ENCODE measurements at places on chromosomes 6 and 20.

- DNase-seq = no peak
Measured at GRCh38 chr6:112986321-112986720, 639.2 kb downstream of the RFPL4B start.

GRCh38 chr6:68724060-68724459, 89.0 kb downstream of the ADGRB3 start:
- DNase-seq = no peak

DNA sequence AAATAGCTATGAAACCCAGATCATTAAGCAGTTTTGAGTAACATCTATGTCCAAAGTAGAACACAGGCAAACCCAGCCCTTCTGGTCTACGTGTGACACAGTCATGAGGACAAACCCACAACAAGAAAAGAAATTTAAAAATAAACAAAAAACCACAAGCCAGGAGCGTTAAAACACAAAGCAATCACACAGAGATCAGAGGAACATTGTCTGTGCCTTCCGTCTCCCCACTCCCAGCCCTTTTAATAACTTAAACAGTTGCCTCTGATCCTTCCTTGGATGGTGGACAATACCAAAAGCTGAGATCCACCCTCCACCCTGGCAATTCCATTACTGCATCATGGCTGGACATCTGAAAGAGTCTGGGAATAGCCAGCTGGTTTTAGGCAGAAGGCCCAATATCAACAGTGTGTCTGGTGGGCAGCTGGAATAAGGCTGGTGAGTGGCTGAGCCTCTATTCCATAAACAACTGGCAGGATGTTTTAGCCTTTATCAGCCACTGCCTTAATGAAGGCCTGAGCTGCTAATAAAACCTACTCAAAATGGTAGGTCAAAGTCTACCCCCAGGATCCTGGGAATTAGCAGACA, 15.7 kb upstream of the LAMA4 start:
- DNase-seq = no peak

DNA sequence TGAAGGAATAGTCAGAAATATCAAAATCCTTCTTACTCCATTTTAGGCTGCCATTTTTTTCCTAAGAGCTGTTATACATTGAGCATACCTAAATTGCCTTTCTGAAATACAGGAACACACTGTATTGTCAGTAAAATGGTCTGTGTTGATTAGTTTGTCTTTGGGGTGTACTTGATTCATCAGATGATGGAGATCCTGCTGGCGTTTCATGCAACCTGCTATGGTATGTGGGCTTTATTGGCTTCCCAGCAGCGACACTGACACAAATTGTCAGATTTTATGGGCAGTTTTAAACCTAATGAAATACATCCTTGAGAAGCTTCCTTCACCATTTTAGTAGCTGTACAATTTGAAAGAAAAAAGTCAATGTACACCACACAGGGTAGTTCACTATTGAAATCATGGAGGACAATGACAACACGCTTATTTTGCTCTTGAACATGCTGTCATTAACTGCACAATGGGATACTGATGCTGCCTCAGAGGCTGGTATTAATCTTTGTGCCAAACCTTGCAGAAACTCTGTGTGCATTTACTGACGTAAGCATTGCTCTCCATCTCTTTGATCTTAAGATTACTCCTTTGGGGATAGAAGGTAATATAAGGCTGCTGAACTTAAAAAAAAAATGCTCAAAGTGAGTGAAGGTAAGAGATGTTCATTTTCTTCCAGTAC, 124.9 kb downstream of the LAMA2 start:
- no peak for DNase-seq
